Urothelium cell line (cell line): ENCODE measurements at places on chromosomes 7 and 10.

GRCh38 chr10:90741926-90742565 lies 115.8 kb downstream of the HTR7 start:
- peak; percentile 29 for DNase-seq

DNA sequence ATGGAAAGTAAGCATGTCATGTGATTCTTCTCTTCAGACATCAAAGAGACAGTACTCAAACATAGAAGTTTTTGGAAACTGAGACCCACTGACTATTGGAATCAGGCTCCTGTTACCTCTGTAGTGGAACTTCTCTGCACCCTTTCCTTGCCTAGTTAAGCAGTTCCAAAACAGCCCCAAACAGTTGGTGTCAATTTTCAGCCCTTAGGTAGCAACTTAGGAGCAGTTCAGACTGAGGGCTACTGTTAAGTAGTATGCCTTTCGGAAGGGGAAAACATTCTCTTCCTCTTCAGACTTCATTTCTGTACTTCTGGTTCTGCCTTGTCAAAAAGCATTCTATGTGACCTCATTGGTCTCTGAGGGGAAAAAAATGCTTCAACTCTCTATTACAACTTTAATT lies 85.7 kb downstream of the ZNF277 start:
- DNase-seq: no peak

DNA sequence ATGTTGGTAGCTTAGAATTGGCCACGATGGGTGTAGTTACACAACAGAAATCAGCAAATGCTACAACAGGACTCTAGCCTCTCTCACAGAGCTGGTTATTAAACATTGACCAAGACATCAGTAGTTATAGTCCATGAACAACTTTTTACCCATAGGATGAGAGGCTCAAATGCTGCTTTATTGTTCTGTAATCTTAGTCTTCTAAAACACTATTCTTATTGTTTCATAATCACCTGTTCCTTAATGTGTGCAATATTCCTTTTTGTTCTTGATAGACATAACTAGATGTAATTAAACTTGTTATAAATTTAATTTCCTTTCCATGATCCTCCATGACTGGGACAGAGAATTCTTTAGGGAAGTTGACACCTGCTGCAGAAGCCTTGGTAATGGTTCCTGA lies 356.9 kb downstream of the EXOC4 start:
- DNase-seq: no peak

GRCh38 chr7:28407651-28408050 lies 4.7 kb upstream of the CREB5 start:
- no peak for DNase-seq

DNA sequence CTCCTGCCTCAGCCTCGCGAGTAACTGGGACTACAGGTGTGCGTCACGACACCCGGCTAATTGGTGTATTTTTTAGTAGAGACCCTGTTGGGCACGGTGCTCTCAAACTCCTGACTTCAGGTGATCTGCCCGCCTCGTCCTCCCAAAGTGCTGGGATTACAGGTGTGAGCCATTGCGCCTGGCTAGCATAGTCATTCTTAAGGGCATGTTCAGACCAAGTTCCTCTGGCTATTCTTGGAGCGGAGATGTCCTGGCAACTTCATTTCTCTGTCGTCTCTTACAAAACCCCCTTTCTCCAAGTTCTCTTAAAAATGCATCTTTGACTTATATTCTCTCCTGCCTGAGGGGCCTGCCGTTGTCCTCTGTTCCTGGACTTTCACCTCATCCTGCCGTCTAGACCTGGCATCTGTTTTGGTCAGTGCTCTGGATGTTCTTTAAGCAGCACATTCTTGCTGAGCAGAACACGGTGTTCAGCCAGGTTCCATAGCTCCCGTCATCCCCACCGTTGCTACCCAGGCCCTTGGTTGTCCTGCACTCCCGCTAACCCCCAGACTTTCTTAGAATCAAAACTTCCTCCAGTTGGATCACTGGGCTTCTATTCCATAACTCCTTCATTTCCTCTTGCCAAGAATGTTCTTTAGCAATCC lies 509.9 kb upstream of the GALNT17 start:
- DNase-seq: no peak

DNA sequence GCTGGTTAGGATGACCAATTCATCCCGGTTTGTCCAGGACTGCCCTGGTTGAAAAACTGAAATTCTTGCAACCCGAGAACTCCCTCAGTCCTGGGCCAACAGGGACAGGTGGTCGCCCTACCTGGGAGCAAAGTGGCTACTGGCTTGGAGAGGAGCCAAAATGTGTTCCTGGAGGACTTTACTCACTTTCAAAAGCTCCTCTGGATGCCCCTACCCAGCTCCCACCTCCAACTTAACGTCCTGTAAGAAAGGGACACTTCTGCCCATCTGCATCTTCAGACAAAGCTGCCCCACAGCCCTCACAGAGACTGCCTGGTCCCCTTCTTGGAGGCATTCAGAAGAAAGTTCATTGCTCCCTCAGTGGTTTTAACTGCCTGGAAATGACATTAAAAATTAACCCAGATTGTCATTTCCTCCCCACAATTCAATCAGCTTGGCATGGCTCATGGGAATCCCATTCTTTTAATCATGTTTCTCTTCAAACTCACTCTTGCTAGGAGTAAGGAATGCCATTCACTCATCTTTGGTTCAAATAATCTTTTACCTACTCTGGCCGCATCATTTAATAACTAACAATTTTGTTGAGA lies 24.0 kb upstream of the HSPA12A start:
- no peak for DNase-seq

GRCh38 chr7:84701524-84702306 lies 485.1 kb downstream of the SEMA3D start:
- peak; percentile 75 for DNase-seq

DNA sequence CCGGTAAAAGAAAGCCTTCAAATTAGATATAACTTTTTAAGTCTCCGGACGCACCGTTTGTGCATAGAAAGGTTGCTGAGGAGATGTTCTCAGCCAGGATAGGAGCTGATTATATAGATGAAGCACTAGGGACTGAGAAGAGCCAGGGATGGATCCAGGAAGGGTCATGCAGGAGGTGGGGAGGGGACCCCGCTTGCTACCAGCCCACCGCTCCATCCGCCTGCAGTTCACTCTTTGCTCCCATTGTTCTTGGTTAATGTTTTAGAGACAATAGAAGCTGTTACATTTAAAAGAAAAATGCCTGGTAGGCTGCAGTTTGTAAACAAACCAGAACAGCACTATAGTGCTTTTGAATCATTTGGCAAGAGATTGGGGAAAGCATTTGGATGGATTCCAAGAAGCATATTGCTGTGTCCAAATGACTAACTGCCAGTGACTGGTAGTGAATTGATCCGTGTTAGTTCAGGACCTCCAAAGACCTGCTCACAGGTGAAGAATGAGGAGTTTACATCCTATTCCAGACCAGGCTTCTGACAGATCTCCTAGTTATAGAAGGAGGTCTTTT lies 175.9 kb upstream of the TAC1 start:
- DNase-seq: peak; percentile 59

DNA sequence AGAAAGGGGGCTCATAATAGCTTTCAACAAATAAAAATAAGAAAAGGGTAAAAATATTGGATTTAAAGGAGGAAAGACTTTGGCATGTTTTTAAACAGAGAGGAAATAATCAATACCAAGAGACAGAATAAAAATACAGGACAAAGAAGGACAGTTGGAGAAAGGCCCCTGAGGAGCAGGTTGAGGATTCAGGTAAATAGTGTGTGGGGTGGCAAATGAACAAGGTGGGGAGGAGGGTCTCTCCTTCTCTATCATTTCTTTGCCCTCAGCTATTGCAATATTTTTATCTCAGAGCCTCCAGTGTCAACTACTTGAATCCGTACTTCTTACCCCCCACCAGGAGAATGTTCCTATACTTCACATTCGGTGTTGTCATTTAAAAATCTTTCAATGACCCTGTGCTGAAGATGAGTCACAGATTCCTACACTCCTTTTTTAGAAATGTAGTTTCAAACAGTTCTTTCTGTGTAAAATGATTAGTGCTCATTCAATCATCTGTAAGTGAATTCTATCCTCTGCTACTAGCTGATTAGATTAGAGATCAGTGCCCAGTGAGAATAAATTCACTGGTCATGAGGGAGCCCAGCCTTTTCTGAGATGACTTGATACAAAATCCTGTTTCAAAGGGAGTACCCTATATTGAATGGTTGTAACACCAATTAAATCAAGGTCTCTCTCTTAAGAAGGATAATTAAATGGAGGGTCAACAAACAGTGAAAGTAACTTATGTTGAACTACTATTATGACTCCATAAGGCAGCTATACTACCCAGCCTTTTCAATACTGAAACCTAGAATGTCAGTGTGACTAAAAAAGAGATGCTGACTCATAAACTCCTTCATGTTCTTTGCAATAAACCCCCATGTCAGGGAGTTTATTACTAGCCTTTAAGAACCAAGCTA lies 50.4 kb upstream of the WNT16 start:
- DNase-seq: peak; percentile 6

DNA sequence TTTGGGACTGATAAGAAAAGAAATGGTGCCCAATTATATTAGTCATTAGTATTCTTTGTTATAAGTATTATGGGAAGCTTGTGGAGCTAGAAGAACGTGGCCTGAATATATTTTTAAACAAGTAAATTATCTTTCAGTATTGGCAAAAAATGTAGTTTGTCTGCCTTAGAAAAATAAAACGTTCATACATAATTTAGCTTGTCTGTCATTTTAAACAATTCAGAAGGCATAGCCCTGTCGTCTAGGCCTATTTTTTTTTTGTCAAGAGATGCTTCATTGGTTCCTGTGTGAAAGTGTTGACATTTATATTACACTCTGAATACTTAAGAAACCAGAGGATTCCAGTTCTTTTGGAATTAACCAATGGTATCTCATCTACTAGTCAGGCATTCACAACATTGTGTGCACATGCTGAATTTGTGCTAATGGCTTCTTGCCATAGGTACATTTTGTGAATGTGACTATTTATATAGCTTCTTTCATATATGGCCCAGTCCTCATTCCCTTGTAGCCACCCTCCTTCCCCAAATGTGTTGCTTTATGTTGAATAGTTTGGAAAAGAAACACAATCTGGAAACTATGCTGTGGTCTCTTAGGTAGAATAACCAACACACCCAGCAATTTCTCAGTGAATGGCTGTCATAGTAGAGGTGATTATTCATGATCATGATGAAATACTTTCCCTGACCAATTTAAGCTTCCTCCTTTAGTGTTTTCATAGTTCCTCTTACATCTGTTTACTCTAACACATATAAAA lies 435.8 kb downstream of the EXOC4 start:
- DNase-seq: no peak

DNA sequence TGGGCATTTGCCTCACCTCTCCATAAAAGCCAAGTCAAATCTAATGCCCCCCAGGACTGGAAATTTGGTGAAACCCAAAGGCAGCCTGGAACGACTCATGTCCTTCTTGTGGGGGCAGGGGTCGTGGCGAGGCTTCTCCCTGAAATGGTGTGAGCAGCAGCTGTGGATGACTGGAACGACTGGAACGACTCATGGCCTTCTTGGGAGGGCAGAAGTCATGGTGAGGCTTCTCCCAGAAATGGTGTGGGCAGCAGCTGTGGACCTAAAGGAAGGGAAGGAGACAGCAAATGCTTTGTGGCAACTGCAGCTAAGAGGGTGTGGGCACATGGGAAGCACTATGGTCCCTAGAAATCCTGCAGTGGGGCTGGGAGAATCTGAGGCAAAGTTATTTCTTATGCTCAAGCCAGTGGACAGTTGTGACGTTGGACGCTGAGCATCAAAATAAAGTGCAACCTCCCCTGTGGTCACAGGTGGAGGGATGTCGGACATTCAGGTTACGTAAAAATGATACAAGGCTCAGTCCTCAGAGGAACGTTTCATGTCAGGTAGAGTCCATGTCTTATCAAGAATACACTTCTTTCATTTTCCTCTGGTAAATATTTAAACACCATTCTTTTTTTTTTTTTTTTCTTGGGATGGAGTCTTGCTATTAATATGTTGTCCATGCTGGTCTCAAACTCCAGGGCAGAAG lies 107.0 kb upstream of the KIF5B start:
- no peak for DNase-seq

DNA sequence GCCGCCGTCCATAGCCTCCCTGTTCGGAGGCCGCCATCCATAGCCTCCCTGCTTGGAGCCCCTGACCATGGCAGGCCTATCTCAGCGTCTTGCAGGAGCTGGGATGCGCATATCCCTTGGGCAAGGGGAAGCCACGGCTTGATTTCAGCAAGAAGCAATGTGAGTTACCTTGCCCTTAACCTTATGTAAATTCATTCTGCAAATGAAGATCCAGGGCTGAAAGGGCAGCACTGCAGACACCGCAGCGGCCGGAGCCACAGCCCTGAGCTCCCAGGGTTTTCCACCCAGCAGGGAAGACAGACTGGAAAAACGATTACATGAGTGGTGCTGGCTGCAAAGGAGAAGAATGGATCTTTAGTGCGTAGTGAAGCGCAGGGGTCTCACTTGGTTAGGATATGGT lies 95.8 kb downstream of the SEC61G start:
- DNase-seq: no peak
